Fibroblast of upper back skin (primary cell): ENCODE measurements at places on chromosomes 3 and 15.

GRCh38 chr3:192161661-192162060 lies 565.7 kb downstream of the FGF12 start:
- no peak for DNase-seq

- DNase-seq: no peak
Observed at GRCh38 chr3:186361762-186362536, at the start of gene DGKG. DGKG (minus strand) TSS chr3:186362234; CDS start chr3:186320459, 41,775 bp downstream.

DNA sequence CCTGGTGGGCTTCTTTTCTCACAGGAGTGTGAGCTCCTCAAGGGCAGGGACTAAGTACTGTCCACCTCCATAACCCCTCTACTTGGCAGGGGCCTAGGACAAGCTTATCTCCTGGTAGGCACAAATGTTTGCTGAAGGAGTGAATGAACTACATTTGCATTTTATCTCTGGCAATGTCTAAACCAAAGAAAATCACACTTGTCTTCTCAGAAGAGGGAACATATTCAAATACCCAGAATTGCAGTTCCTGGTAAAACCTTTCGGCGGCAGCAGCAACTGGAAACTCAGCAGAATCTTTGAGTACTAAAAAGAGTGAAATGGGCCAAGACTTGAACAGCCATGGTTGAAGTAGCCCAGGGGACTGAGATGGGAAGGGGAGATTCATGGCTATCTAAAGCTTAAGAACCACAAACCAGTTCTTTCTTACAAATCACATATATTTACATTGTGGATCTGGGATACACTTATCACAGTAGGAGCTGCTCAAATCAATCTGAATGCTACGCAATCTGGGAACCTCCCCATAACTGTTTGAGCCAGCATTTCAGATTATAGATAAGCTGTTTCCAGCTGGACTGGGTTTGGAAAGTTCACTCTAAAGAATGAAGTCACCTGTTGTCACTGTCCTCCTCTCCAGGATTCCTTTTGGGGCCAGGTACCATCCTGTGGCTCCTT lies 18.7 kb upstream of the PTPN9 start:
- no peak for DNase-seq

- DNase-seq: peak; percentile 19
Observed at GRCh38 chr15:93017526-93017925, 71.5 kb downstream of the RGMA start.

GRCh38 chr3:11954312-11954934 lies 49.8 kb upstream of the SYN2 start:
- no peak for DNase-seq

GRCh38 chr3:39250116-39250747 lies 29.6 kb downstream of the CX3CR1 start:
- DNase-seq: peak; percentile 60

GRCh38 chr3:190027116-190027515 lies 93.6 kb downstream of the P3H2 start:
- DNase-seq: no peak

DNA sequence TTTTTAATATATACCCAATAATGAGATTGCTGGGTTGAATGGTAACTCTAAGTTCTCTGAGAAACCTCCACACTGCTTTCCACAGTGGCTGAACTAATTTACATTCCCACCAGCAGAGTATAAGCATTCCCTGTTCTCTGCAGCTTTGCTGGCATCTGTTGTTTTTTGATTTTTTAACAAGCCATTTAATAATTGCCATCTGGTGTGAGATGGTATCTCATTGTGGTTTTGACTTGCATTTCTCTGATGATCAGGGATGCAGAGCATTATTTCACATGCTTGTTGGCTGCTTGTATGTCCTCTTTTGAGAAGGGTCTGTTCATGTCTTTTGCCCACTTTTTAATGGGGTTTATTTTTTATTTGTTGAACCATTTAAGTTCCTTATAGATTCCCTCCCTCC lies 75.0 kb upstream of the EPHB3 start:
- peak; percentile 26 for DNase-seq

GRCh38 chr3:14451844-14452739 lies 49.7 kb downstream of the SLC6A6 start:
- peak; percentile 83 for DNase-seq

GRCh38 chr3:105862217-105862616 lies 6.6 kb downstream of the CBLB start:
- DNase-seq: no peak

DNA sequence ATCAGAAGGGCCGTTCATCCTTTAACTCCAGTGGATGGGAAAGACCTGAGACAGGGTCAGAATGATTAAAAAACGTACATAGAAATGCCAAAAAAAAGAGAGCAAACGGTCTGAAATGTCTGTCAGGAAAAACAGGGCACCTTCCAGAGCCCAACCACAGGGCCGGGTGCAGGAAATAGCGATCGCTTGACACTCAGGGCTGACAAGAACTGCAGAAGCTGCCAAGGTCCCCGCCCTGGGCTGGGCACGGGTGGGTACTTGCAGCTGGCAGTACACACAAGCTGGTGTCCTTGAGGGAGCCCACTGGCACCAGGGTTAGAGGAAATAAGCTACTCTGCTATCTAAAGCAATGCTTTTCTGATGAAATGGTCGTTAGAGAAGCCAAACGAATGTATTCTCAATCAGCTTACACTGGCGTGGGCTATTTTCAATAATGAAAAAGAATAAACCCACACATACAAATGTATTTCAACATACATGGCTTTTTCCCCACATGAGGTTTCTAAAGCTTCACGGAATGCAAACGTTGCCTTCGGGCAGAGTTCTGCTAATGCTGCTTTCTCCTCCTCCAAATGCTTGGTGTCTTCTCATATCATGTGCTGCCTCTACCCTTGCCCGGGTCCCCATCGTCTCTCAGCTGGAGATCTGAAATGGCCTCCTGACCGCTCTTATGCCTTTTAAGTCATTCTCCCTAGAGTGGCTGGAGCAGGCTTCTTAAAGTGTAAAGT lies 15.6 kb downstream of the FRMD4B start:
- DNase-seq: no peak

- no peak for DNase-seq
Observed at GRCh38 chr15:43932907-43933306, 106.1 kb downstream of the WDR76 start.

GRCh38 chr3:12751571-12751970 lies 7.5 kb downstream of the TMEM40 start:
- peak; percentile 53 for DNase-seq
